ENCODE measurements at places on chromosomes 7 and 10. TPM values are rescaled to one million over a fixed set of nuclear protein-coding genes. Genes with fewer than 3 reads are reported as not detected.

The PILRA gene
- 0.12 TPM for total RNA-seq

The APBB1IP gene
- total RNA-seq, result 0.37 TPM

The HMX2 gene
- not detected for total RNA-seq

The PCGF5 gene
- 32.5 TPM for total RNA-seq

The ZNF736 gene
- total RNA-seq, result 18.6 TPM

The CYP3A7 gene
- 0.55 TPM for total RNA-seq

The CHPF2 gene
- total RNA-seq, result 60.8 TPM

The HIBADH gene
- total RNA-seq, result 81.4 TPM

The PPP1R9A gene
- total RNA-seq, result 2.6 TPM

The RSPH10B gene
- 0.37 TPM for total RNA-seq

The CLDN4 gene
- total RNA-seq, result 58.2 TPM

The PKD1L1 gene
- total RNA-seq, result under 0.01 TPM

The GIMAP4 gene
- 0.44 TPM for total RNA-seq

The PLCE1 gene
- 2.2 TPM for total RNA-seq

The VAX1 gene
- not detected for total RNA-seq

The TRIM50 gene
- not detected for total RNA-seq

The ANXA8L1 gene
- total RNA-seq, result not detected

The PPIF gene
- total RNA-seq, result 37.3 TPM

The ARMC3 gene
- not detected for total RNA-seq

The PIP gene
- not detected for total RNA-seq

The CCL26 gene
- total RNA-seq, result 1.7 TPM

The ATOH7 gene
- total RNA-seq, result not detected

The H2BK1 gene
- not detected for total RNA-seq

The TRPV5 gene
- not detected for total RNA-seq

The CLCN1 gene
- not detected for total RNA-seq

The C10orf71 gene
- total RNA-seq, result not detected

The NUDT13 gene
- total RNA-seq, result 1.8 TPM

The ADCY1 gene
- 0.33 TPM for total RNA-seq

The BTBD16 gene
- not detected for total RNA-seq

The ZNF212 gene
- 5.4 TPM for total RNA-seq

The GPC2 gene
- 1.2 TPM for total RNA-seq

All from uterine smooth muscle cell (primary cell).